A549 treated with ZK216348 at 1 μM for 4 hours (cell line): ENCODE measurements at places on chromosomes 12 and 14. TPM values are rescaled to one million over a fixed set of nuclear protein-coding genes. Genes with fewer than 3 reads are reported as not detected.

CNTN1 gene
- 41.5 to 65.9 TPM (median 56.0 TPM) in 5 replicates for total RNA-seq

TPPP2 gene
- not detected in 5 replicates for total RNA-seq

PGF gene
- total RNA-seq: 2.5 to 4.7 TPM (median 4.1 TPM) in 5 replicates

AJUBA gene
- 33.6 to 42.2 TPM (median 39.4 TPM) in 5 replicates for total RNA-seq

GLIPR1L1 gene
- not detected in 5 replicates for total RNA-seq

SYCP3 gene
- total RNA-seq: not detected in 5 replicates

FOXG1 gene
- total RNA-seq: 0.11 to 0.27 TPM (median 0.12 TPM) in 5 replicates

ANG gene
- 7.8 to 11.1 TPM (median 10.5 TPM) in 5 replicates for total RNA-seq

CCDC197 gene
- total RNA-seq: not detected in 5 replicates

P2RX7 gene
- not detected in 5 replicates for total RNA-seq

OR5AU1 gene
- total RNA-seq: not detected in 5 replicates

CLEC7A gene
- not detected in 5 replicates for total RNA-seq

MLEC gene
- total RNA-seq: 80.1 to 125 TPM (median 93.4 TPM) in 5 replicates

SRGAP1 gene
- total RNA-seq: 9.0 to 15.1 TPM (median 10.9 TPM) in 5 replicates

KLC1 gene
- 77.1 to 121 TPM (median 119 TPM) in 5 replicates for total RNA-seq

OGFOD2 gene
- 12.2 to 17.5 TPM (median 15.9 TPM) in 5 replicates for total RNA-seq

CISTR gene
- total RNA-seq: not detected in 5 replicates

CSRP2 gene
- 21.4 to 26.5 TPM (median 21.9 TPM) in 5 replicates for total RNA-seq

SIX6 gene
- total RNA-seq: not detected in 5 replicates

FAM181A gene
- not detected in 5 replicates for total RNA-seq

IAPP gene
- total RNA-seq: not detected in 5 replicates

NPC2 gene
- 214 to 262 TPM (median 229 TPM) in 5 replicates for total RNA-seq

OLR1 gene
- 0.40 to 2.4 TPM (median 0.95 TPM) in 5 replicates for total RNA-seq

CLEC4D gene
- not detected in 5 replicates for total RNA-seq

PARP11 gene
- total RNA-seq: 1.7 to 3.1 TPM (median 2.7 TPM) in 5 replicates

PAH gene
- not detected in 5 replicates for total RNA-seq

PIWIL1 gene
- not detected in 5 replicates for total RNA-seq

GYS2 gene
- 0.05 to 0.15 TPM (median 0.09 TPM) in 3 of 5 replicates, not detected in the others for total RNA-seq

MFAP5 gene
- 0.14 TPM in 1 of 5 replicates, not detected in the others for total RNA-seq

FAM222A gene
- total RNA-seq: 3.5 to 6.9 TPM (median 5.2 TPM) in 5 replicates

OR4E2 gene
- not detected in 5 replicates for total RNA-seq

SELPLG gene
- total RNA-seq: 0.57 to 1.7 TPM (median 1.1 TPM) in 5 replicates

KRT71 gene
- total RNA-seq: not detected in 5 replicates

DGKA gene
- total RNA-seq: 13.8 to 21.2 TPM (median 19.1 TPM) in 5 replicates

RTN1 gene
- not detected in 5 replicates for total RNA-seq

EPYC gene
- total RNA-seq: not detected in 5 replicates

SLC22A17 gene
- total RNA-seq: 5.4 to 8.1 TPM (median 6.9 TPM) in 5 replicates

SLC35F4 gene
- not detected in 5 replicates for total RNA-seq
